Stimulated activated CD4-positive, alpha-beta T cell treated with anti-CD3 and anti-CD28 coated beads, Interleukin-15, amount 100 ng/mL, for 1 hour (primary cell): ENCODE measurements at places on chromosomes 2 and 18.

DNA sequence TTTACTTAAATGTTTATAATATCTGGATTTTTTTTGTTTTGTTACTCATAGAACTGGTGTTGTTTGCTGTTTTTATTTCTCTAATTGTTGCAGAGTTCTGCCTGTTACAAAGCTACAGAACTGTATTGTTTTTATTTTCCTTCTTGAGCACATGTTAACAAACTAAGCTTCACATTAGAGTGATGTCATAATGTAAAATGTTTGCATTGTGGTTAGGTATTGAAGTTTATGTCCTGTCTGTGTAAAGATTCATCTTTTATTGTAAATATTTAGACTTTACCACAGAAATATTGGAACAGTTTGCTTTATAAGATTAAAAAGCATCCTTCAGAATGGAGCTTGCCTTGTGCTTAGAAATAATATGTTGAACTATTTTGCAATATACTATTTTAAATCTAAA, 67.7 kb downstream of the CLIP4 start:
- DNase-seq: no peak

- no peak for DNase-seq
These were observed 44.6 kb downstream of the TANK start for GRCh38 chr2:161204846-161205245.

GRCh38 chr2:106516436-106516835, 29.3 kb downstream of the CD8B2 start:
- DNase-seq: no peak

- DNase-seq: no peak
These were observed 3.1 kb downstream of the SPOPL start for GRCh38 chr2:138504546-138505235.

GRCh38 chr2:174138161-174138560, 110.2 kb downstream of the OLA1 start:
- DNase-seq: no peak

DNA sequence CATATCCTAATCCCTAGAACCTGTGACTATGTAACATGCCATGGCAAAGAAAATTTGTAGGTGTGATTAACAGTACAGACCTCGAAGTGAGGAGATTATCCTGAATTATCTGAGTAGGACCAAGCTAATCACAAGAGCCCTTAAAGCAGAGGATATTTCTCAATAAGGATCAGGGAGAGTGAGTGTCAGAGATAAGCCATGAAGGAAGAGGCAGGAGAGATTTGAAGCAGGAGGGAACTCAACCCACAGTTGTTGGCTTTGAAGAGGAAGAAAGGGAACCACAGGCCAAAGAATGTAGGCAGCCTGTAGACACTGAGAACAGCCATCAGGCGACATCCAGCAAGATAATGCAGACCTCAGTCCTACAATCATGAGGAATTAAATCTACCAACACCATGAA, 229.3 kb downstream of the NBAS start:
- DNase-seq: no peak

DNA sequence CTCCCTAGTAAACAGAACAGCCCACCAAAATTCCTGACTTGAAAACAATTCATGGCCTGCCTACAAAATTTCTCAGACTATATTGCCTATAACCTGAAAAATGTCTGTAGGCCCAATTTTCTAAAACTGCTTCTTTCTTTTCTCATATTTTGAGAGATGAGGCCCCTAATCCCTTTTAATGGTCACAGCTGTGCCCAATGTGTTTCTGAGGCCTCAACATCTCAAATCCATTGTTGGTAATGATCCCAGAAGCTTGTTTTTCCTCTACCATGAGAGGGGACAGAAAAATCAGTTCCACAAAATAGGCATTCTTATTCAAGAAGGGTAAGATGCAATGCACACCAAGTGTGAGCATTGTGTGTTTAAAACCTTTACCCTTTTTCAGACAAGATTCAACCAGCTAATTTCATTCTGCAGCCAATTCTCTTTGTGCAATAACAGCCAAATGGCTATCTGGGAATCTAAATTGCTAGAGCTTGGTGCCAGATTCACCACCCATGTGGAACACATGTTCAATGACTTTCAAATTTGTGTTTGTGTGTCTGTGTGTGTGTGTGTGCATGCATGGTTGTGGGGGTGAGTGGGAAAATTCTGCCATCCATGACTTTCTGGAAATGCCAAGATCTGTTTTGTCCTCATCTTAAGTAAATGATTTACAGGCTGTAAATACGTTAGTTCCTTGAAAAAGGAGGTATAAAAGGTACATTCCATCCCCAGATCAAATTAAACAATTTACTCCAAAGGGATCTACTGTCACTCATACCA, 319.5 kb downstream of the TNS1 start:
- DNase-seq: no peak

- DNase-seq: no peak
These were observed at the start of gene GALNT14 for GRCh38 chr2:31138037-31138962. TSS of gene GALNT14 (minus strand) at chr2:31138440. CDS start at chr2:31138086, 354 bp downstream.

DNA sequence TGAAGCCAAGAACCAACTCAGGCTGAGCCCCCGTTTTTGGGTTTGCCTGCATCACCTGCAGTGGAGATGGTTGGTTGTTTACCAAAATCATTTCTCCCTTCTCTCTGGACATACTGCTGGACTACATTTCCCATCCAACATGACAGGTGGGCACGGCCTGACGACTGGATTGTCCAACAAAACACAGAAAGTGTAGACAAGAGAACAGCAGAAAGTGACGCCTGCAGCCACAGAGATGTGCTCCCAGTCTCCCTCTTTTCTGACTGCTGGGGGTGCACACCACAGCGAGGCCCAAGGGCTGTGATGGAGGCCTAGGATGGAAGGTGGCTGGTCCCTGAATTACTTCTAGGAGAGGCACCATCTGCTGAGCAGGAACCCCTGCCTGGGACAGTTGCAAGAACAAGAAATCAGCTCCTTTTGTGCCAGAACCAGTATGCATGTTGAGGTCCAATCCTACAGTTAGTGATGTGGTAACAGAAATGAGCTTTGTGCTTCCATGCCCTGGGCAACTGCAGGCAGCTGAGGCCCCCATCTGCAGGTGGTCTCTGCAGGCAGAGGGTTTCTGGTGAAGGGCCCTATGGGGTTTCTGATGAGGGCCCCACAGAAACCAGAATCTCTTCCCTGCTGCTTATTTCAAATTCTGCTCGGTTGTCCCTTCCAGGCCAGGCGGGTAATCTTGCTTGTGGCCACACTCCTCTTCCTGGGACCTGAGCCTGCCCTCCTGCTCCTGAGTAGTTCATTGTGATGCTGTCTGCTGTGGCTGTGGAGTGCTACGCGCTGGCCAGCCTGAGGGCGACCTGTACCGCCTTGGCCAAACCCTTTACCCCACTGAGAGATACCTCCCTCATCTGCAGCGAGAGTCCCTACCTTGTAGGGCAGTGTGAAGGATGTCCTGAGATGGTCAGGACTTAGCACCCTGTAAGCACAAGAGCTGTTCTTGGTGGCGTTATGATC, 168.3 kb downstream of the ASB1 start:
- no peak for DNase-seq

DNA sequence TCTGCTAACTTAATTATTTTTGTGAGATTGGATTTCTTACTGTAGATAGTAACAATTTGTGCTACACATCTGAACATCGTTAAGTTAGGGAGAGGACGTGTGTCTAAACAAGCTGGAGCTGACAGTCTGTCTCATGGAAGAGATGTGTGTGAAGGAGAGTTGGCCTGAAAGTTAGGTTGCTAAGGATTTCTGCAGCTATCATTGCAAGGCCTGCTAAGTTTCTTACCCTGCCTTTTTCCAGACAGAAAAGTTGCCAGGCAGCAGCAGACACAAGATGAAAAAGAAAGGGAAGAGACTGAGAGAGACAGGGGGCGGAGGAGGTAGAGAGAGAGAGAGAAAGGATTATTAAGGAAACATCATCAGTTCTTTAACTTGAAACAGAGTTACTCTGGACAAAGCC, 4.1 kb upstream of the LRP1B start:
- no peak for DNase-seq

GRCh38 chr2:143433251-143433650, 304.0 kb downstream of the ARHGAP15 start:
- no peak for DNase-seq

DNA sequence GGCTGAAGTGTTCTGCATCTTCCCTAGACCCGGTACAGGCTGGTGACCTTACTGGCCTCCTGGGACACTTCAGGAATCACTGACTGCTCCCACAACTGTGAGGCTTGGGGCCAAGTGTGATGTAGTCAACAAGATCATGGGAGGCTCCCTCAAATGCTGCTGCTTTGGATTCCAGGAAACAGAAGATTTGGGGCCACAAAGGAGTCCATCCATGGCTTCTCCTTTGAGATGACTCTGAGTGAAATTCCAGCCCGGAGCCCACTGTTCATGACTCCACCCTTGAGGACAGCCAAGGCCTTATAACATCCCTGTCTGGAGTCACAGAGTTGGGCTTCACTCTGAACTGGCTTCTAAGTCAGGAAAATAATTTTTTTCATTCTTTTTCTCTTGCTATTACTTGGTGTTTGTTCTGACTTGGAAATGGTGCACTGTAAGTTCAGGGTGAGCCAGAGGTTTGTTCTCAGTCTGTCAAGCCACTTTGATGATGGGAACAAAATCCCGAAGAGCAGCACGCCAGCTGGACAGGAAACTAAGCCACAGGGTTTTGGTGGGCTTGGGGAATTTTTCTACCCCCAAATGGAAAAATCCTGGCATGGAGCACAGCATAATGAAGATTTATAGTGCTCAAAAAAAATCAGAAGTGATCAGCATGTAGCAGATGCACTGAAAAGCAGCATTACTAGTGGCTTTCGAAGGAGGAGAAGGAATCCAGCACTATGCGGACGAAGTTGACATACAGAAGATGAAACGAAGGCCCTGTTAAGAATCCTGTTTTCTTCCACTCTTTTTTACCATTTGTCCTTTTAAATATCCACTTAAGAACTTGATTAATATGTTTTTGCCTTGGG, 98.1 kb upstream of the ZFP36L2 start:
- no peak for DNase-seq

DNA sequence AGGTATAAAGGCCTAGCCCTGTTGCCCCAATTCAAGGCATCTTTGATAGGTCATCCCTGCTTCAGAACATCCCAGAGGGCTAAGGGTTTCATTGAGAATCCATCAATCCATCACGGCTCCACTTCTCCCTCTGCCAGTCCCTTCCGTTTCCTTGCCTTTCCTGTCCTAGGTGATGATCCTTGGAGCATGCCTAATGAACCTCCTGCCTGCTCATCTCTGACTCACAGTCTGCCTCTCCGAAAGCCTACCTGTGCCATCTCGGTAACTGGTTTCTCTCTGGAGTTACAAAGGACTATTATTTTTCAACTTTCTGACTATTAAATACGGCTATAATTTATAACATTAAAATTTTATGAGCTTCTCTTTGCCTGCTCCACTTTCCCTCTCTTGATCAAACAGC, 36.7 kb upstream of the OSBPL6 start:
- DNase-seq: no peak

DNA sequence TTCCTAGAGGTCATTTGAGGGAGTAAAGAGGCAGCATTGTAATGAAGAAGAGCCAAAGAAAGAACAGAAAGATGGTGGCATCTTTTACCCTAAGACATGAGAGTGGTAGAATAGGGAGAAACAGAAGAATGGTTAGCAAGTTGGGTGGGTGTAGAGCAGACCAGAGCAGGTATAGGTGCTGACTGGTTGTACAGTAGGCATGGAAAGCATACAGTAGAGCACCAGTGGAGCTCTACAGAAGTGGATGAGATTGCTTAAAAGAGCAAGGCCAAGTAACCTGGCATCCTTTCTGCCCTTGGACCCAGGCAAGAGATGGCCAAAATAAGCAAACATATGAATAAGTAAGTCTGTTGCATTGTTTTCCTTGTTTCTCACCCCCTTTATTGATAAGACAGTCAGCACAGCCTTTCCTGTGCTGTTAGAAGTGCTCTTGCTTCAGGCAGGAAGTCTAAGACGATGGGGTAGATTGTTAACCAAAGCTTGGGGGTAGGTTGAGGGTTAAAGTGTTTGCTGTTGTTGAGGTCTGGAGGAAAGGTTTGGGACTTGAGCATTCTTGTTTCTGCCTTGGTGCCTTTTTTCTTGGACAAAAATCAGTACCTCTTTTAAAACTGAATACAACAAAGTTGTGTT, 76.9 kb downstream of the DIS3L2 start:
- no peak for DNase-seq

DNA sequence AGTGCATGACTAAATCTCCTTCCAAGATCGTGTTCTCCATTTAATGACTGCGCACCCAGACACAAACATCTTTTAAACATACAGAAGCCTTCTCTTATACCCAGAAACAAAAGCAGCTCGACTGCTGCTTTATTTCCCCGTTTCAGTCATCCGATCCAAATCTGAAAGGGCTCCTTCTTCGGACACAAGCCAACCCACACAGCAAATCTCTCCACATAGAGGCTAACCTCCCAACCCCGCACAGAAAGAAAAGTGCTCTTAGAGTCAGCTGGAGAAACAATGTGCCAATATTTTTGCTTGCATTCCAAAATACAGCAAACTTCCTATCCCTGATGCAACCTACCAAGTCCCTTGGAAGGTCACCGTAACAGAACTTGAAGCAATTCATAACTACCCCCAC, 29.1 kb downstream of the GAREM1 start:
- DNase-seq: no peak

- DNase-seq: no peak
These were observed 52.7 kb upstream of the FZD7 start for GRCh38 chr2:201980946-201981345.

- no peak for DNase-seq
These were observed 71.3 kb upstream of the NRXN1 start for GRCh38 chr2:51103205-51103604.

DNA sequence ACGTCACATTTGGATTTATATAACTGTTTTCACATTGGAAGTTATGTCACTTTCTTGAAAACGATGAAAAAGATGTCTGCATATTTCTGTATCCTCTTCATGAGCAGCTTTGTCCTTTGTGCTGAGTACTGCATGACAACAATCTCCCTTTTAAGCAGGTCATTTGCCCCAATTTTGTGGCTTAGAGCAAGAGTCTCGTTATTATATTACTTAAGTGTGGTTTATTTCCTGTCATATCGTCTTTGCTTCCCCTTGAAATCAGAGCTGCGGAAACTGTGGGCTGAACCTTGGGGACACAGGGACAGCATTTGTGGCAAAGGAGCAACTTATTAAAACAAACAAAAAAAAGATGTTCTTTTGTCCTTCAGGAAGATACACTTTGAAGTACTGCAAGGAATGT, 254.0 kb upstream of the DSEL start:
- no peak for DNase-seq

DNA sequence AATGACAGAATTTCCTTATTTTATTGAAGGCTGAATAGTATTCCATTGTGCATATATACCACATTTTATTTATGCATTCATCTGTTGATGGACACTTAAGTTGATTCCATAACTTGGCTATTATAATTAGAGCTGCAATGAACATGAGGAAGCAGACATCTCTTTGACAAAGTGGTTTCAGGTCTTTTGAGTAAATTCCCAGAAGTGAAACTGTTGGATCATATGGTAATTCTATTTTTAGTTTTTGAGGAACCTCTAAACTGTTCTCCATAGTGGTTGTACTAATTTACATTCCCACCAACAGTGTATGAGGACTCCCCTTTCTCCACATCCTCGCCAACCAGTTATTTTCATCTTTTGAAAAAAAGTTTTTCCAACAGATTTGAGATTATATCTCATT, 77.5 kb downstream of the TMEM200C start:
- no peak for DNase-seq

DNA sequence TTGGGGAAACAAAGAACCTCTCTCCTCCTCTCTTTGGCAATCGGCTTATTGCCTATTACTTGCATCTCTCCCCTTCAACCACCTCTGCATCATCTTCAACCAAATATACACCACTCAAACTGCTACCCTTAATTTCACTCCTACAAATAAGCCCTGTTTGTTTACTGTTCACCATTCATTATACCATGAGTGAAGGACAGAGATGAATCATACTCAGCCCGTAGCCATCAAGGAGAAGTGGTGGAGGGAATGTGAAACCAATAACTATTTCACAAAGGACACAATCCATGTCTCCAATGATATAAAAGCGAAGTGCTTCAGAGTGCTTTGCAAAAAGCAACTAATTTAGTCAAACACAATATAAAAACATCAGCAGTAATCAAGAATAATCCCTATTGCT, 76.8 kb downstream of the CACNB4 start:
- DNase-seq: no peak
